ENCODE measurements at places on chromosomes 3 and 15.
A peak's percentile ranks its signal among the peaks of the same experiment; 100 is the strongest.

DNA sequence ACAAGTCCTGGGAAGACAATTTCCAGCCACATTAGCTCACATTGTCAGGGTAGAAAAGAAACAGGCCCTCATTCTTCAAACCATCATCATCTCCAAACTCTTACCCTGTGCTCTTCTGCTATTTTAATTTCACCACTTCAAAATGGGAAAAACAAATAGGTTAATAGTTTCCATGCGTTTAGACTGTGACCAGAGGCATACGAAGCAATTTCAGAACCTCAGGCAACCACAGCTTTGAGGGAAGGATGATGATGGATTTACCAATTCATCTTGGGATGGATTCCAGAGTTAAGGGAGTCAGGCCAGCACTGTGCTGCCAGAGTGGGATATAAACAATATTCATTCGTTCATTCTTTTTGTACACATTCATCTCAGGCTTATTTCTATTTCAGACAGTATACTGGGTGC lies 307.8 kb upstream of the TPRG1 start:
- no peak for DNase-seq

GRCh38 chr3:24259901-24260512 lies 234.6 kb downstream of the THRB start:
- DNase-seq = no peak

- no peak for DNase-seq
Observed at GRCh38 chr3:57120451-57121174, 44.5 kb downstream of the IL17RD start.

DNA sequence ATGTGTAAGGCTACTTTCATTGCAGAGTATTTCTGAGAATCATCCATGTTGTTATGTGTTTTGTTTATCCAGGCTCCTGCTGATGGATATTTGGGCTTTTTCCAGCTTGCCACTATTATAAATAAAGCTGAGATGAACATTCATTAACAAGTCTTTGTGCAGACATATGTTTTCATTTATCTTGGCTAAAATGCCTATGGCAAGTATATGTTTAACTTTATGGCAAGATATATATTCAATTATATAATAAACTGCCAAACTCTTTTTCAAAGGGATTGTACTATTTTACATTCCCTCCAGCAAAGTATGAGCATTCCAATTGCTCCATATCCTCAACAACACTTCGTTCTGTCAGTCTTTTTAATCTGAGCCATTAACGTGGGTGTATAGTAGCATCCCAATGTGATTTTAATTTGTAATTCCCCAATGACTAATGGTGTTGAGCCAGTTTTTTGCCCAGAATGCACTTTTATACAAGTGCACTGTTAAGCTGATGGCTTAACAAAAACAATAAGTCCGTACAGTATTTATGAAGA lies 452.4 kb downstream of the SHQ1 start:
- DNase-seq = no peak

- no peak for DNase-seq
Observed at GRCh38 chr3:178586076-178586475, 49.8 kb downstream of the KCNMB2 start.

- DNase-seq = no peak
Observed at GRCh38 chr3:111936191-111936841, 42.5 kb upstream of the ABHD10 start.

DNA sequence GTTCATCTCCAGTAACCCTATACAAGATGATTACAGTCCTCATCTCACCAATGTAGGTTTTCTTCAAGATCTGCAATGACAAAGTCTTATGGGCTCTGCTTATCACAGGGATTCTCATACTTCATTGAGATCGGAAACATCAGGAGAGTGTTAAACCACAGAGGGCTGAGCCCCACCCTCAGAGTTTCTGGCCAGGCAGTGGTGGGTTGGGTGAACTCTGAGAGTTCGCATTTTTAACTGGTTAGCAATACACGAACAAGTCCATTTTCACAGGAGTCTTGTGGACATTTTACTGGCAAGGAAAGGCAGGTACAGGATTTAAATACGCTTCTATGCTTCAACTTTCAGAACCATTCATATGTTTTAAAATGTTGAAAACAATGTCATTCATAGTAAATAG lies 366.7 kb upstream of the ROBO2 start:
- DNase-seq = no peak

GRCh38 chr15:77097248-77097721 lies 26.4 kb upstream of the TSPAN3 start:
- DNase-seq = no peak

GRCh38 chr15:67968564-67968963 lies 85.6 kb upstream of the PIAS1 start:
- no peak for DNase-seq

DNA sequence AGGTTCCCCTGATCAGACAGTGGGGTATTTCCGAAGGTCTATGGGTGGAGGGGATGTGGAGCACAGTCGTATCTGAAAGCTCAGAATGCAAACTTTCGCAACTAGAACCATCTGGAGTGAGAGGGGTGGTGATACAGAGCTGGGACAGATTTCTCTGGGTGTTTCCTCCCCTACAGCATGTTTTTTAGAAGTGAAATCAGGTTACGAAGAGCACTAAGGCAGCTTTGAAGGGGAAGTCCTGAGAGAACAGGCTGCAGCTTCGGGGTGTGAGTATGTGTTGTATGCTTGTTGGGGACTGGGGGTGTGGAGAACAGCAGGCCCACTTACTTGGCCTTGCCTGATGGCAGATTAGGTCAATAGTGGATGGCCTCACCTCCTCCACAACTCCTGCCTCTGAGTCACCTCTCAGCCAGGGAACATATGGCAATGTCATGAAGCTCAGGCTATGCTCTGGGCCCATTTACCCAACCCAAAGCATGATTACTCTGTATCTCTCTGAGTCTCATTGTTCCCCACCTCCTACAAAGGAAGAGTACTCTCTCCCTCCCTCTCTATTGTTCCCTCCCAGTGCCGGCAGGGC lies 107.2 kb upstream of the RASGRP1 start:
- peak; percentile 55 for DNase-seq

DNA sequence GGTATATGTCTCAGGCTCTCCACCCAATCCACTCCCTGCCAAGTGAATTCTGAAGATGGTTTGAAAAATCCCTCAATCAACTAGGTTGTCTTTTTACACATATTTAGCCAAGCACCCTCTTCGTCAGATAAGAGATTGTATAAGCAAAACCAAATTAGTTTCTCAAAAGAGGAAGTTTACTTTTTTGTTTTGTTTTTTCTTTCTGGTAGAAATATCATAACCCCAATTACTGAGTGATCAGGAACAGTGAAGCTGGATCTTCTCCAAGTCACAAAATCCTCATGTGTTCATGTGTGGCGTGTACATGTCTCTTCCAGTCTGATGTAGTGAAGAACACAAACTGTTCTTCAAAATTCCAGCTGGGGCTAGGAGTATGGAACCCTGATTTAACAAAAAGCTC lies 180.6 kb downstream of the FOXP1 start:
- no peak for DNase-seq

GRCh38 chr15:76360416-76360815 lies 23.8 kb downstream of the ISL2 start:
- DNase-seq = no peak

GRCh38 chr15:55267401-55268175 lies 22.0 kb downstream of the RAB27A start:
- DNase-seq = peak; percentile 72

GRCh38 chr3:28940994-28941393 lies 339.9 kb upstream of the RBMS3 start:
- no peak for DNase-seq

- no peak for DNase-seq
Observed at GRCh38 chr15:60358935-60359682, 38.7 kb downstream of the ANXA2 start.

DNA sequence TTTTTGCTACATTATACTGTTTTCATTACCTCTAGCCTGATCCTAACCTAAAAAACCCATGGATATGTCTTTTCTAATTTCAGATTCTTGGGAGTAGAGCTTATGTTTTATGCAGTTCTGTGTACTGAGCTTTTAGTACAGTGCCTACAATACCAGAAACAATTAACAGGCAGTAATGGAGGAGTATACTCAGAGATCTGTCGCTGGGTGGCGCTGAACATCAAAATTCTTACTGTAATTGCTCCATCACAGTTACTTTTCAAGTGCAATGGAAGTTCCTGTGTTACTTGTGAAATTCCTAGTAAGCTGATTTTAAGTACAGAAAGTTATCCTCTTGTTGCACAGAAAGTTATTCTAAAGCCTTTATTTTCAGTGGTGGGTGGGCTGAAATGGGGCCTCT lies 66.9 kb downstream of the RNF13 start:
- peak; percentile 24 for DNase-seq

- no peak for DNase-seq
Observed at GRCh38 chr3:17081520-17081919, 196.8 kb downstream of the PLCL2 start.

GRCh38 chr3:15974647-15975046 lies 176.9 kb upstream of the ANKRD28 start:
- DNase-seq = no peak

DNA sequence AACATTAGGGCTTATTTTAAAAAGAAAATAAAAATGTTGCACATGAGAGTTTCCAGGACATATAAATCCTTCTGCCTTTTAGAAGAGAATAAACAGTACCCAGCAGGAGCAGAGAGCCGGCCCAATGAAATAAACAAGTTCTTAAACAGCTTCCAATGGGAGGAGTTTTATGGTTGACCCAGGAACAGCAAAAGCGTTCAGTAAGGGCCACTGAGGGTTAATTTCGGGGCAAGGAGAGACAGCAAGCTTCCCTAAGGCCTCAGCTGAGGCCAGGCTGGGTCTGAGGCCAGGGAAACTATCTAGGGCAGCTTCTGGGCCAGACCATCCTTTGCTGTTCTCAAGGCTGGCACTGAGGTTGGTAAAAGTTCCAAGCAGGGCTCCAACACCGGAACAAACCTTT lies 3.4 kb downstream of the PDZRN3 start:
- no peak for DNase-seq

- DNase-seq = no peak
Observed at GRCh38 chr3:23052620-23053019, 150.5 kb upstream of the UBE2E2 start.

- peak; percentile 42 for DNase-seq
Observed at GRCh38 chr3:38137615-38138348, 679 bp upstream of the MYD88 start.

GRCh38 chr3:11288786-11289637 lies 16.8 kb downstream of the ATG7 start:
- peak; percentile 27 for DNase-seq

DNA sequence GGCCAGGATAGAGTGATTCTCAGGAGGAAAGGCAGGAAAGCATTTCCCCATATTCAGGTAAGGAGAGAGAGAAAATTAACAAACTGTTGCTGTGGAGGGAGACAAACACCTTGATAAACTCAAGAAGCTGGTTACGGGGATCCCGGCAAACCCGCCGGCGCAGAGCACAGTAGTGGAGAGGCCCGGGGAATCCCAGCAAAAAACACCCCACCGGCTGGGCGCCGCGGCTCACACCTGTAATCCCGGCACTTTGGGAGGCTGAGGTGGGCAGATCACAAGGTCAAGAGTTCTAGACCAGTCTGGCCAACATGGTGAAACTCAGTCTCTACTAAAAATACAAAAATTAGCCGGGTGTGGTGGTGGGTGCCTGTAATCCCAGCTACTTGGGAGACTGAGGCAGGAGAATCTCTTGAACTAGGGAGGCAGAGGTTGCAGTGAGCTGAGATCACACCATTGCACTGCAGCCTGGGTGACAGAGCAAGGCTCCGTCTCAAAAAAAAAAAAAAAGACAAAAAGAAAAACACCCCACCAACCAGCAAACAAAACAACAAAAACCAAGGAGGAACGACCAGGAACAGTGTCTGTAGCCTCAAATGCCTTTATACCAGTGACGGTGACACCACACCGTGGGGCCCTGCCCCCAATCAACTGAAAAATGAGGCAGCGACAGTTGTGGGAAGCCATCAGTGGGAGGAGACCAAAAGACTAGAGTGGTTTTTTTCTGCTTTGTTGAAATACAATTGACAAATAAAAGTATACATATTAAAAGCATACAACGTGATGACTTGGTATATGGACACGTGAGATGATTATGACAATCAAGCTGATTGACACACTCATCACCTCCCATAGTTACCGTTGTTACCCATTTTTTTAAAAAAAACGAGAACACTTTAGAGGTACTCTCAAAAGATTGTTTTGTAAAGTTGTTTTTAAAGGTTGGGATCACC lies 40.2 kb upstream of the IDH2 start:
- DNase-seq = peak; percentile 49

- DNase-seq = no peak
Observed at GRCh38 chr3:127425505-127426443, 137.9 kb upstream of the PRR20G start.

GRCh38 chr15:92638291-92638708 lies 17.3 kb downstream of the FAM174B start:
- DNase-seq = no peak

DNA sequence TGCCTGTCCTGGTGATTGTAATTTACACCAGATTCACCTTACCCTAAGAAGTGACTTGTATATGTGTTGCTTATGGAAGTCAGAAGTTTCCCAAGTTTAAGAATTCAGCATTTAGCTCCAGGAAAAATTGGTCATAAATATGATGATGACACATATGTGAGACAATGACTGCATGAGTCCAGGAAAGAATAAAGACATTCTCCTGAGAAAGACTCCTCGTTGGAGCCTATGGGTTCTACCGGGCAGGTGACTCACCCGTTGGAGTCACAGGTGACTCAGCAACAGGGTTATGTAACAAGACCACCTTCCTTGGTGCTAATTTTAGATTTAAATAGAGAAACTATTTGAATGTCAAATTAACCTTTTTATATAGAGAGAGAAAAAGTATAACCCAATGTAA lies 662.4 kb downstream of the FHIT start:
- no peak for DNase-seq

DNA sequence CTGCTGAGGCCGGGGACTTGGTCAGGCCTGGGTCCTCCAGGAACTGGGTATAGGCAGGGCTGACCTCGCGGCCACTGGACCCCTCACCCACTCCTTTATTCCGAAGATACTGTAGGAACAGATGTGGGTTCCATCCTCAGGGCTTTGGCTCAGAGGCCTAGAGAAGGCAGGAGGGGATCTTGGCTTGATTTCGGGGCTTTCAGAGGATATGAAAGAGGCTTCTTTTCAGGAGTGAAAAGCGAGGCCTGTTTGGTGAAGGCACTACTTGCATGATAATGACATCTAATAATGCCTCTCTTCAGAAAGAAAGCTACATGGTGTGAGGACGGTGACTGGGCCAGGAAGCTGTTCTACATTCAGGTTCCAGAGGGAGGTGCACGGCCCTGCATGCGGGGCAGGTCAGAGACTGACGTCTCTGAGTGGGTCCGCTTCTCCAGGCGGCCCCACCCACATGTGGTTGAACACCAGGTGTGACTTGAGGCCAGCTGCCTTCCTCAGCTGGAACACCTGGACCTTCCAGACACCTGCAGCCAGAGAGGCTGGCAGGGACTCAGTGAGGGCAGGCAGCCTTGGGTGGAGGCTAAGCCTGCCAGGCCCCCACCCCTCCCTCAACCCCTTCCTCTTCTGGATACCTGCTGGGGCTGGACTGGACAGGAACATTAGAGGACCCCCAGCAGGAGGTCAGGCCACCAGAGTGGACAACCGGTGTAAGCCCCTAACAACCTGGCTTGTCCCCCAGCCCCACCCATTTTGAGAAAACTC lies 31.1 kb upstream of the HHATL start:
- no peak for DNase-seq

DNA sequence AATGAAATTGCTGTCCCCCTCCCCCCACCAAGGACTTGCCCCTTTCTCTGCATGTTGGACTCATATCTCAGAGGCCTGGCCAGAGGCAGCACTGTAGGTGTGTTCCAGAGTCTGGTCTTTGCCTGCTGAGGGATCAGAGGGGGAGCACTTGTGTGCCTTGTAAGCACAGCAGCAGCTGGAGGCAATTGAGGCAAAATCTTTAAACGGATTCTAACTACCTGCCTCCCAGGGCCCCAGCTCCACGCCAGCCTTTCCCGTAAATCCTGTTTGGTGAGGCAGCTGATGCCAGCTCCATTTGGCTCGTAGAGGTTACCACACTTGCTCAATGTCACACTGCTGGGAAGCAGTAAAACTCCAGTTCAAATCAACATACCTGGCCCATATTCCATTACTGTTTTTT lies 2.3 kb upstream of the IDH2 start:
- no peak for DNase-seq

All from stimulated activated naive CD8-positive, alpha-beta T cell treated with anti-CD3 and anti-CD28 coated beads, Interleukin-15, Interleukin-2, amounts not matched to agents 100 U/mL and 50 U/mL, for 24 hours (primary cell).